ENCODE measurements at places on chromosomes 7 and 10.

GRCh38 chr7:73774923-73775322 is 4.9 kb upstream of the CLDN3 start:
- no peak for DNase-seq

DNA sequence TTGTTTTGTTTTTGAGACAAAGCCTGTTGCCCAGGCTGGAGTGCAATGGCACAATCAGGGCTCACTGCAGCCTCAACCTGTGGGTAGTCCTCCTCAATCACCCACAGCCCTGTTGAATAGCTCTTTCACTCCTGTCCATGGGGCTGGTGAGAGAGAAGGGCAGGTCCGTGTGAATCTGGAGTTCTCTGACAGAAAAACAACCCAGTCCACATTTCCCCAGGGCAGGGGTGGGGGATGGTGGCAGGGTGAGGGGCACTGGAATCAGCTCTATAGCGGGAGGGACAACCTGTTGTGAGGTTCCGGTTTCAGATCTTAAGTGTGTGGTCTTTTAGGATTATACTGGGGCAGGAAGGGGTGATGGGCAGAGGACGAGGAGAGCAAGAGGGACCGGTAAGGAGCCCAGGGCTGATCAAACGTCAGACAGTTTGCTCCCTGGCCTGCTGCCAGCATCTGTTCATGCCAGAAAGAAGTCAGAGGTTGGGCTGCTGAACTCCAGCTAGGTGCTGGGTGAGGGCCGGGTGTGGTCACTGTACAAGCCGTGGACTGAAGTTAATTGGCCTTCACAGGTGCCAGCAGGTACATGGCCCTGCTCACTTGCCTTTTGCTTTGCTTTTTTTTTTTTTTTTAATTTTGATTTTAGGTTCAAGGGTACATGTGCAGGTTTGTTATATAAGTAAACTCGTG is 33.2 kb upstream of the MKRN1 start:
- DNase-seq, result no peak

DNA sequence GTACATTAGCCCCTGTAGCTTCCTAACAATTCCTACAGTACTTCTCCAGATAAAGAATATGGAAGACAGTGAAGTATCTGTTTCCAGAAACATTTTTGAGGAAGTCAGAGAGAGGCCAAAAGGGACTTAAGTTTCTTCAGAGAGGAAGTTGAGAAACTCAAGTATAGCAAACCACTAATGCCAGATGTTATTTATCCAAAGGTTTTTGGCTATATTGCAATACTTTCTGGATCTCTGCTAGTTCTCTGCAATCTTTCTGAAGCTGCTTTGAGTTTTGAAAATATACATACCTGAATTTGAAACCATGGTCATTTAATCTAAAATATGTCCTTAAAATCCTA is 64.7 kb downstream of the BICC1 start:
- DNase-seq, result no peak

DNA sequence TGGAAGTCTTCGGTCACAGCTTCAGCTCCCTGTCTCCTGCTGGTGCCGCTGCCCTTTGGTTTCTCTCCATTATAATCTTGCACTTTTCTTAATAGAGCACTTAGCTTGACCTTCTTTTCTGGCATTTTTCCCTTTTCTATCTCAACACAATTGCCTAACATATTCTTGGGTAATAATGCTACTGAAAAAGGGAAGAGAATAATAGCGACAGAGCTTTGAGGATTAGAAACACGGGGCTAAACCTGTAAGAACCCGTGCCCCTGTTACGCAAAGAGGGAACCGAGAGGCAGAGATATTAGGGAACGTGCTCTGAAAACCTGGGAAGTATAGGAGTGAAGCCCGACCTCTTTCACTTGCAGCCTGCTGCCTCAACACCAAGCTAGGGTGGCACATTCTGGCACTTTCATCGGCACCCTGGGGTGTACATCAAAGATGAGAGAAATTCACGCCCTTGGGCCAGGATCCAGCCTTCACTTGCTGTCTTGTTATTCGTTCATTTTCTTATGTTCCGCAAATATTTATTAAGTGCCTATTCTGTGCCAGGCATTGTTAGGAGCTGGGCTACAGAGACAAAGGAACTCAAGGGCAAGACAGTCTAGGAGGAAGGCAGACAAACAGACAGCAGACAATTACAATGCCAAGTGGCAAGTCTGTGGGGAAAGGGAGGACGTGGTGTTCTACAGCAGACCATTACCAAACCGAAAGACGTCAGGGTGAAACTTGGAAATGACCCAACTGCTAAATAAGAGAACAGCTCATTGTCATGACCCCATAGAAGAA is 33.0 kb upstream of the GALNTL5 start:
- DNase-seq, result no peak

Measured in left kidney (tissue), 8 donors.